GOT3 (cell line): ENCODE measurements at places on chromosomes 7 and 10.
A peak's percentile ranks its signal among the peaks of the same experiment; 100 is the strongest.

GRCh38 chr10:26326851-26327250 lies 110.3 kb downstream of the GAD2 start:
- no peak for DNase-seq

GRCh38 chr7:20191391-20191869 lies 25.8 kb downstream of the MACC1 start:
- DNase-seq: no peak

DNA sequence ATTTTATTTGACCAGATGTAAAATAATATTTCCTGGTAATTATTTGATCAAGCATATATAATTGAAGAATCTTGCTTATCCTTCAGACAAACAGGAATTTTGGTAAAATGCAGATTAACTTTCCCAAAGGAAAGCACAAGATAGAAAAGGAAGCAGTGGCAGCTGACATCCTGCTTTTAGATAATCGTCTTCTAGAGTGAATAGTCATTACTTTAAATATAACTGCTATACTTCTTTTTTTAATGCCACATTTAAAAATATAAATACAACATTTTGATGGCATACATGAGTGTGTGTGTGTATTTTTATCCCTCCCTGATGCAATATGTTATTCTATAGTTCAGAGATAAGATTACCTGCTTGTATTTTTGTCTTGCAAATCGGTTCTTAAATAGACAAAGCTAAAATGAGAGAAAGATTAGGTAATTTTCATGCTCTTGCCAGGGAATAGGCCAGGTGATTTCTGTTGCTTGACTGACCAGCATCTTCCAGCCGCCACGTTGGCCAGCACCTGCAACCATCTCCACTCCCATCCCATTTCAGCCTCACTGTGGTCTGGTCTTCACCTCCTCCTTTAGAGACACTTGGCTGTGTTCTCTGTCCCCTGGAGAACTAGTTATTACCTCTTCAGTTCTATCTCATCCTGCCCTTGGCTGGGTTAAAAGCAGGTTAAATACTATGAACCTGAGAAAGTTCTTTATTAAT lies 58.1 kb downstream of the MDFIC start:
- DNase-seq: no peak

- DNase-seq: no peak
Observed at GRCh38 chr7:85516675-85517074, 329.8 kb upstream of the SEMA3D start.

- DNase-seq: no peak
Observed at GRCh38 chr10:71769279-71769823, 4.0 kb downstream of the VSIR start.

GRCh38 chr7:142001163-142001874 lies 5.6 kb downstream of the MGAM start:
- no peak for DNase-seq

DNA sequence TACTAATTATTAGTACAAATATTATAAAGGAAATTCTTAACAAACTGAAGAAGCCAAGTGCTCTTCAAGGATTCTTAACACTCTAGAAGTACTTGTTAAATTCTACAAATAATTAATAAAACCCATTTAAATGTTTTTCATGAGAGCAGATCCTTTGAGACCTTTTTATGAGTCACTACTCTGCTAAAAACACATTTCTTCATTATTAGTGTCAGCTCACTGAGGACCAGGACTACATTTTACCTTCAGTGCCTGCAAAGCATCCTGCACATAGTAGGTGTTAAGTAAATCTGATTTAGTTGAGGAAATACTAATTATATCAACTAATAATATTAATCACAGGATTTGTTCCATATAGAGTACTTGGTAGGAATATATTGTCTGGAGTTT lies 273.6 kb downstream of the PHTF2 start:
- no peak for DNase-seq

DNA sequence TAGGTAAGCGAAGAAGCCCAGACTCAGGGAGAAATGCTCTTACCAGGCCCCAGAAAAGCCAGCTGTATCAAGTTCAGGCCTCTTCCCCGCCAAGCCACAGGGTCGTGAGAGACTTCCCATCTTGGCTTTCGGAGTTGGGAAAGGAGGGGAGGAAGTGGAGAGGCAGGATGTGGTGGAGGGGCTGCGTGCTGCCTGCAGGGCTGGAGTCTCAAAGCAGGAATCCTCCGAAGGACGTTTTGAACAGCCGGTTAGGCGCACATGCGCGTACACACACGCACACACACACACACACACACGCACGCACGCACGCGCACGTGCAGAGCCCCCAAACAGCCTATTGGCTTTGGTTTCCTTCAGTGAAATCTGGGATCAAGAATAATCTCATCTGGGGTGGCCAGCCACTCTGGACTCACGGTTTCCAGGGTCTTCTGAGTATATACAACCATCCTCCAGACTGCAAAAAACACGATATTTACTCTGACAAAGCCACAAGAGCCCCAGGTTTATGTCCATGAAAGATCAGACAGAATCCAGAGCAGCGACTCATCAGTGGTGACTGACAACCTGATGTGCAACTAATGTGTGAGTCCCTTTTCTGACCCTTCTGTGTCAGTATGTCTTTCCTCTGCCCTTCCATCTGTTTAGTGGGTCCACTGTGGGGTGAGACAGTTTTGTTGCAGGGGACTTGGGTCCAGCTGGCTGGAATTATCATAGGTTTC lies 115.0 kb upstream of the ZNF438 start:
- no peak for DNase-seq

DNA sequence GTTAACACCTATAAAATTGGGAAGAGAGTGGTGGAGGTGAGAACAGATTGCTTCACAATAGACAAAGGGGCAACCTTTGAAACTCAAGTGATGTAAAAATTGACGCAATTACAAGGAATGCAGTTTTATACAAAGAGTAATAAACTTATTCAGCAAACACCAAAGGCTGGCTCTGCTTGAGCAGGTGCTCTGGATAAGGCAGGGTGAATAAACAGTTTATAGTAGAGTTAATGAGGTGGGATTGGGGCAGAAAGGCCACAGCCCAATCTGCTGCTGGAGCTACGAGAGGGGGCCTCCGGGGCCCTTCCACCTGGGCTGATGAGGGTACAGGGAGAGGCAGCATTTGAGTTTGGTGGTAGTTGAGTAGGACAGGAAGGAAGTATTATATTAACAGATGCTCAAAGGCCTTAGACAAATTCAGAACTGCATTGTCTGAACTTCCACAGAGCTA lies 6.0 kb downstream of the MUC12 start:
- no peak for DNase-seq

DNA sequence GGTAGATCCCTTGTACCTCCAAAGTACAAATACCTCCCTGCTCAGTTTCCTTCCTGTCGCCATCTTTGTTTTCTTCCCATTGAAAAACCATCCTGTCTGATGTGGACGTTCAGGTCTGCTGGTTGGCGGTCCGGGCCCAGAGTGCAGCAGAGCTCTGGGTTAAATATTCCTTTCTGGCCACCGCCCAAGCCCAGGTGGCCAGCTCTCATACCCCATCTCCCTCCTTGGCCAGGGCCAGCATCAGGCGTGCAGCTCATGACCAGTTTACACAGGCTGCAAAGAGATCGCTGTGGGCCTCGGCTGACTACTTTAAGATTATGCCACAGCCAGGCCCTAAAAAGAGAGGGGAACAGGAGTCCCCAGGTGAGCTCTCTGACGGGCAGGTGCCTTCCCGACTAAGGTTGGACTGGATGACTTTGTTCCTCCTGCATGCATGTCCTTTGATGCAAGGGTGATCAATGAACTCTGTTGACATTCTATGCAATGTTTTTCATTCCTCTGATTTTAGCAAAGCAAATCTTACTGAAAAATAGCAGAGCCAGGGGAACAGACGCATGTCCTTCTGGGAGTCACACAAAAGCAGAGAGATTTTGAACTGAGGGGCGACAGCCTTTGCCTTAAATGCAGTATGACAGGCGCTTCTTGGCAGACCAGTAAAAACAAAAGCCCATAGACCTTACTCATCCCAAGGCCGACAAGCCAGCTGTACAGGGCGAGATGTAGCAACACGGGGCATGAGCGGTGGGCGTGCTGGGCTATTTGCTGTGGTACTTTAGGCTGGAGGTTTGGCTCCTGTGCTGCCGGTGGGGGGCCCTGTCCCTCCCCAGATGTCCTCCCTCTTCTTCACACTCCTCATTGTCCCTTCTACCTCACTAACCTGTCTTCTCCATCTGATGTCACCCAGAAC lies 33.3 kb upstream of the SH2B2 start:
- no peak for DNase-seq

DNA sequence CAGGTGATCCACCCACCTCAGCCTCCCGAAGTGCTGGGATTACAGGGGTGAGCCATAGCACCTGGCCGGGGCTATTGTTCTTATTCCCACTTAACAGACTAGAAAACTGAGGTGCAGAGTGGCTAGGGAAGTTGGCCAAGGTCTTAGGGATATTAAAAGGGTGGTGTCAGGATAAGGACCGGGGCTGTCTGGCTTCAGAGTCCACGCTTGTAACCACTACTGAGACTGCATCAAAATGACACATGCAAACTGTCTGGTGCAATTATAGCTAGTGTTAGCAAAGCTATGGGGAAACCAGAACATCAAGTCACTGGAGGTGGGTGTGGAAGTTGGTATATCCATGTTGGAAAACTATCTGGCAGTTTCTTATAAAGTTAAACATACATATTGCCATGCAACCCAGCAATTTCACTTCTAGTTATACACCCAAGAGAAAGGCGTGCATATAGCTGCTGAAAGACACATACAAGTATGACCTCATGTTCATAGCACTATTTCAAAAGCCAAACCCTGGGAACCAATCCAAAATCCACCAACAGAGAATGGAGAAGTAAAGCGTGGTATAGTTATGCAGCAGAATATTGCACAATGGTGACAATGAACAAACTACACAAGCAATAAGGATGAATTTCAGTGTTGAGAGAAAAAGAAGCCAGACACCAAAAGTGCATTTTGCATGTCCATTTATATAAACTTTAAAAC lies 33.9 kb upstream of the EEPD1 start:
- DNase-seq: peak; percentile 22

- DNase-seq: no peak
Observed at GRCh38 chr10:89591111-89591795, 53.8 kb downstream of the PANK1 start.

DNA sequence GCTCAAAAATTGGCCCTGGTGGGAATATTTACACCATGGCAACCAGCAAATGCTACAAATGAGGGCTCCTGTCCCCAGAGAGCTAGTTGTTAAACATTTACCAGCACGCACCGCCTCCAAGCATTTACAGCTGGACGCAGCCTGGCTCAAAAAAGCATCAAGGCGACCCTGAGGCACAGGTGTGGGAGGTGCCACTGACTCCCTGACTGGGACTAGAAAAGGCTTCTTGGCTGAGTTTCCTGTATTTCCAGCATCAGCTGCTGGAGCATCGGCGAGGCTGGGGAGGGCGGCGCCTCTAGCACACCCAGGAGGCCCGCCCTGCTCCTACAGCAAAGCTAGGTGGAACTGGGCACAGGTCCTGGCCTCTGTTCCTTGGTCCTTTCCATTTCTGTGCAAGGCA lies 43.5 kb upstream of the ZRANB1 start:
- DNase-seq: no peak

DNA sequence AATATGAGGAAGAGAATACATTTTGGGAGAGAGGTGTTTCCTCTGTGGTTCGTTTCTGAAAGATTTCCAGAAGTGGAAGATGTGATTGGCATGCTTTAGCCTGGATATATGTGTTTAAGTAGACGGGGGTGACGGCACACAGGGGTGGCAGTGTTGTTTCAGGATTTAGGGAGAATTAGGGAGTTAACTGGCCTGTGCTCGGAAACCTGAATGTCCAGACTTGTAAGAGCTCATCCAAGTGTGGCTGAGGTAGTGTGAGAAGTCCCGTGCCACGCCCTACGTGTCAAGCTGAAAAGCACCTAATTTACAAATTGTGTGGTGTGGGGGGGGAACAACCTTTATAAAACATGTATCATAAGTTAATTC lies 1.1 kb downstream of the RALA start:
- DNase-seq: no peak

- no peak for DNase-seq
Observed at GRCh38 chr7:88346357-88346756, 39.7 kb upstream of the STEAP4 start.

DNA sequence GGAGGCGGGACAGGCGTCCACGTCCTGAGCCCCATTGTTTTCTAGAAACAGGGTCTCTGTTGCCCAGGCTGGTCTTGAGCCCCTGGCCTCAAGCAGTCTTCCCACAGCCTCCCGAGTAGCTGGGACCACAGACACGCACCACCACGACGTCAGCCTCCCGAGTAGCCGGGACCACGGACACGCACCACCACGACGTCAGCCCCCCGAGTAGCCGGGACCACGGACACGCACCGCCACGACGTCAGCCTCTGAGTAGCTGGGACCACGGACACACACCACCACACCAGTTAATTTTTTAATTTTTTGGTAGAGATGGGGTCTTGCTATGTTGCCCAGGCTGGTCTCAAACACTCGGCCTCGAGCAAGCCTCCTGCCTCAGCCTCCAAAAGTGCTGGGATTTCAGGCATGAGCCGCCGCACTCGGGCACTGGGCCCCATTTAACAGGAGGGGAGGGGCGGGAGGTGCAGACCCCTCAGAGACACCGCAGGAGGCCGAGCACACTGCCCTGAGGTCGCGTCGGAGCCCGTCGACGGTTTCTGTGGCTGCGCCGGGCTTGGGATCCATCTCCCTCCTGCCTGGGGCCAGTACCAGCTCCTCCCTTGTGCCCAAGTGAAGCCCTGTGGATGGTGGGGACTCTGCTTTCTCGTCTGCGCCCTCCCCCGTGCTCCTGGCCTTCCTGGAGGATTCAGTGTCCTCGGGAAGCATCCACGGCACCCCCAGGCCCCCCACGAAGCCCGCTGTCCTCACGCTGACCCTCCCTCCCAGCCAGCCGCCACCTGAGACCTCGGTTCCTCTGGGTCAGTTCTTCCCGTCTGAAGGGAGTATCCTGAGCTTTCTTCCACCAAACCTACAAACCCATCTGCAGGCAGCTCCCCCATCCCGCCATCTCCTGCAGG lies 13.0 kb downstream of the FAM20C start:
- DNase-seq: no peak

DNA sequence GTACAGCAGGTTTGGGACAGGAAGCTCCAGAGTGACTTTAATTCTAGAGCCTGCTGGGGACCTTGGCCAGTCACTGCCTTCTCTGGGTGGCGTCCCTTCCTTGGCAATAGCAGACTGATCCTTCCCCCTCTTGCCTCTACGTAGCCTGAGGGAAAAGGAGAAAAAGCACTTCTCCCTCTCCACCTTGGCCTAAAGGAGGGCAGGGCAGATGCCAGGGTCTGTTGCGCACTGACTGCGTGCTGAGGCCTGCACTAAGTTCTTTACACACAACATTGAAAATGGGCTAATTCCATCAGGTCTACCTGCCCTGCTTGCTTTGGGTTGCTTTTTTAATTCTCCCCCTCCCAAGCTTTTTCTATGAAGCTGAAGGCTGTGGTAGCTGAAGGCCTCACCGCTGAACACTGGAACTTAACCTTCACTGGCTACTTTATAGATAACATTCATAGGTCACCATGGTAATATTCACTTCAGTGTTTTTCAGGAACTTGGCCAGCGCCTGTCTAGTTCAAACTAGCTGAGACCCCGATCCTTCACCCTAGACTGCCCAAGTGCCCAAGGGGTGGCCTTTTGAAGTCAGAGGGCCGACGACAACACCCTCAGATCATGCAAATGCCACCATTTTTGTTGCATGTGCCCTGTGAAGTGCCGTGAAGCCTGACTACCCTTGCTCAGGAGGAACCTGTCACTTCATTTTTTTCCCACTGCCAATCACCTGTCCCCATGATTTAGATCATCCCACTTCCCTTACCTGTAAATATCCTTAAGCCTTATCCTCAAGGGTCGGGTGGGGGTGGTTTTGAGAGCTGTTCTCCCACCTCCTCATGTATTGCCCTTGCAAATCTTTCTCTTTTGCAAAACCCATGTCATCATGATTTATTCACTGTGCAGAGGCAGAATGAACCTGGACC lies 28.7 kb downstream of the PRF1 start:
- DNase-seq: no peak

- peak; percentile 52 for DNase-seq
Observed at GRCh38 chr7:131109759-131110296, 217.8 kb upstream of the MKLN1 start.

GRCh38 chr10:131649617-131650016 lies 251.2 kb upstream of the PPP2R2D start:
- no peak for DNase-seq
